Fibroblast of skin of right biceps (primary cell): ENCODE measurements at places on chromosomes 3 and 15.

GRCh38 chr15:57875347-57875746, 168.8 kb downstream of the POLR2M start:
- DNase-seq = no peak

- no peak for DNase-seq
Measured at GRCh38 chr15:31446546-31446945, 119.9 kb downstream of the KLF13 start.

DNA sequence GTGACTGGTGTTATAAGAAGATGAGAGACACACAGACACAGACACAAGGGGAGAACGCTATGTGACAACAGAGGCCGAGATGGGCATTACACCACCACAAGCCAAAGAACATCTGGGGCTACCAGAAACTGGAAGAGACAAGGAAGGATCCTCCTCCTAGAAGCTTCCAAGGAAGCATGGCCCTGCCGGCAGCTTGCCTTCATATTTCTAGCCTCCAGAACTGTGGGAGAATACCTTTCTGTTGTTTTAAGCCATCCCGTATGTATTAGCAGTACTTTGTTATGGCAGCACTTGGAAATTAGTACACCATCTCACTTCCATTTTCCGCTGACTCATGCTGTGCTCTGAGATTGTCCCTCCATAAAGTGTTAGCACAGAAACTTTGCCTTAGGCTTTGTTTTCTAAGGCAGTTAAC, 38.7 kb upstream of the CA12 start:
- no peak for DNase-seq

GRCh38 chr15:63369781-63370180, 11.9 kb downstream of the CA12 start:
- DNase-seq = peak; percentile 70

GRCh38 chr3:185645596-185646381, 59.7 kb downstream of the SENP2 start:
- no peak for DNase-seq

GRCh38 chr3:57555306-57555705, 768 bp upstream of the PDE12 start:
- no peak for DNase-seq

GRCh38 chr3:3191675-3192285, 12.3 kb upstream of the CRBN start:
- DNase-seq = no peak

GRCh38 chr3:108090049-108090700, 656 bp downstream of the CD47 start:
- DNase-seq = peak; percentile 51

- no peak for DNase-seq
Measured at GRCh38 chr3:36097209-36097608, 283.1 kb upstream of the STAC start.

GRCh38 chr3:112498914-112499711, at the start of gene BTLA:
BTLA (minus strand) TSS chr3:112499472; CDS start chr3:112499358, 114 bp downstream.
- DNase-seq = no peak

- DNase-seq = peak; percentile 43
Measured at GRCh38 chr3:16916840-16917239, 32.1 kb downstream of the PLCL2 start.

GRCh38 chr15:74543583-74543982, 2.6 kb downstream of the ARID3B start:
- no peak for DNase-seq

DNA sequence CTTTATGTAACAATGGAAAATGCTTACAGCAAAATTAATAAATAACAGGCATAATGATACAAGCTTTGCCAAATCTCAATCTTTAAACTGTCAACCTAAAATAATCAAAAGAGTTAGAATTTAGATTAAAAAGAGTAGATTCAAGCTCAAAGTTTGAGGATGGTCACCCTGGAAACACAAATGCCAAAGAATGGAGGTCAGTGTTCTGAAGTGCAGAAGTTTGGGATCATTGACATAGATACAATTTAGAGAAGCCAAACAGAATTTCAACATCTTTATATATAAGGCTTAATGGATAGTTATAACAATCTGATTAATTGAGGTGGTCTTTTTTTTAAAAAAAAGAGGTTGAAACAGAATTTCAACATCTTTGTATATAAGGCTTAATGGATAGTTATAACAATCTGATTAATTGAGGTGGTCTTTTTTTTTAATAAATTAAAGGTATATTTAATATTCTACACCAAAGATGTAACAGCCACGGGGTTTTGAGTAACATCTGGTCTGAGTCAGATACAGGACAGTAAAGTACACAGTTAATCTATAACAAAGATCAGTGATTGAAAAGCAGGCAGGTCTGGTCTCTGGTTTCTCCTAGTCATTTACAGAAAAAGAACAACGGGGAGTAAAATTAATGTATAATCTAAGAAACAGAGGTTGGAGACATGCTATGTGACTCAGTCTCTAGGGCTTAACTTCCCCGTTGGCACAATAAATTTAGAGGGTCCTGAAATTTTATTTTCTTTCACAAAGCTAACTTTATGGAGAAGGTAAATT, 490.7 kb downstream of the GBE1 start:
- no peak for DNase-seq
